ENCODE measurements at places on chromosomes 12 and 14.

DNA sequence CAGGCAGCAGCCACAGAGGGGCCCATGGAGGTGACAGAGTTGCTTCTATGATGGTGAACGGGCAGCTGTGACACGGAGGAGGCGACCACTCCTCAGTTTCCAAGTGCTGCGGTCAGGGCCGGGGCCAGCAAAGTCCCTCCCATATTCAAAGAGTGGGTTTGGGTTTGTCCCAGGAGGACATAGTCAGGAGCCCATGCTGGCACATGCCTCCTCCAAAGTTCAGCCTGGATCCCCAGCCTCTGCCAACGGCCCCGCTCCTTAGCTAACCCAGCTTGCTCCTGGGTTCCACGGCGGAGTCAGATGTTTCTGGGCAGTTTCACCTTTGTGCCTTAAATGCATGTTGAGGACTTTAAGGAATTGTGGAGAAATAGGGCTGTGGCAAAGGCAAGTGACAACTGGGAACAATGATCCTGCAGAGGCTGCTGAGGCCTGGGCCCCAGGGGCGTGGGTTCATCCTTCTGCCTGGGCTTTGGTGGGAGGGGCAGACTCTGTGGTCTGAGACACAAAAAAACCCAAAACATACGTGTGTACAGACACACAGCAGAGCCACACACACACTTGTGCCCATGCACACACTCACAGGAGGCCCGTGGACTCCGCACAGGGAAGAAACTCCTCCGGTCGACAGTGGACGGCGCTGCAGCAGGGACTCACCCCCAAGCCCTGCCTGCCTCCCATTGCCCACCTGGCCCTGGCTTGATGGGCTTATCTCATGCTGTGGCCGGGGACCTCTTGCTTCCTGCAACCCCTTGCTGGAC is 399.4 kb downstream of the TMEM121 start:
- DNase-seq, result no peak

GRCh38 chr14:28987516-28987915 is 220.9 kb downstream of the FOXG1 start:
- DNase-seq, result no peak

- no peak for DNase-seq
Observed at GRCh38 chr14:83558946-83559345, 1971.0 kb upstream of the FLRT2 start.

- DNase-seq, result no peak
Observed at GRCh38 chr14:36748610-36749213, 87.1 kb downstream of the PAX9 start.

DNA sequence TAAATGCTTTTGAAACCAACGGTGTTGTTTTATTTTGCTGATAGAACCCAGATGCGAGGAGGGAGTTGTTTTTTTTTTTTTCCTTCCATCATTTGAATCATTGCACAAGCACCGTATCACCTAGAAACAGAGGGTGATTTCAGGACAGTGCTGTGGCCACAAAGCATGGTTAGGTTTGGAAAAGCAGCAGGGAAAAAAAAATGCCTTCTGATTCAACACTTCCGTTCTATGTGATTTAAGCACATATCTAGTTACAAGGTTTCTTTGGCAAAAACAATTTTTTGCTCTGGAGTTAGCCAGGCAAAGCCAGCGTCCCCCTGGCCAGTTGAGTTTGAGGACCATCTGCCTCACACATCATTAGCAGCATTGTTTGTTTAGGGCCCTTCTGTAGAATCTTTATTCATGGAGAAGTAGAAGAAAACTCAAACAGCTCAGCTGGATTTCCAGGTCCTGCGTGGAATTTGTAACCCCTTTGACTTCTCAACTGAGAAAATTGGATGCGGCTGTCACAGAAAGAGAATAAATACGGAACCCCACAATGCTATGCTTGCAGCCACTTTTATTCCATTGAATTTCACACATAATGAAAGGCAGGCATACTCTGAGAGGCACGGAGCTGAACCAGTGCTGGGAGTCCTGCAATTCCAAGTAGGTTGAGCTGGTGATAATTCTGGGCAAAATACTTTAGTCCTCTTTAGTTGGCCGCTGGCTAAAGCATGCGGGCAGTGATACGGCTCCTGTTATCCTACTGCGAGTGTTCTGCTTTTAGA is 17.0 kb upstream of the WNT5B start:
- no peak for DNase-seq

DNA sequence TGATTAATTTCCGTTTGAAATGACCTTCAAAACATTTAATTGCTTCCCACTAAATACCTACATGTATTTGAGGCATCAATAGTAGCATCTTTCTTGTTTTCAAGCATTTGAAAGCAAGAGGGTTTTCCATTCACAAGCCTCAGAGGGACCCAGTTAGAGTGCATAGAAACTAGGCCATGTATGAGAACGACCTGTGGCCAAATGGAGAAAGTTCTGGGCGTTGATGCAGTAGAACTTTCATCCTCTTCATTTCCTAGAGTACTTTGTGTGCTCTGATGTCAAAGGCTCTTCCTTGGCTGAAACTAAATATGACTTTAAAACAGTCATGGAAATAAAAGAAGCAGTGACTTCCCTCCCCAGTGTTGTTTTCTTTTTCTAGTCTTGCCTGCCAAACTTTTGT is 944 bp upstream of the DHRS7 start:
- peak; percentile 40 for DNase-seq

GRCh38 chr12:533718-534117 is 74.0 kb downstream of the B4GALNT3 start:
- DNase-seq, result no peak

GRCh38 chr12:94260717-94261116 is 112.3 kb downstream of the PLXNC1 start:
- no peak for DNase-seq
